ENCODE measurements at places on chromosomes 2 and 18.
A peak's percentile ranks its signal among the peaks of the same experiment; 100 is the strongest.

DNA sequence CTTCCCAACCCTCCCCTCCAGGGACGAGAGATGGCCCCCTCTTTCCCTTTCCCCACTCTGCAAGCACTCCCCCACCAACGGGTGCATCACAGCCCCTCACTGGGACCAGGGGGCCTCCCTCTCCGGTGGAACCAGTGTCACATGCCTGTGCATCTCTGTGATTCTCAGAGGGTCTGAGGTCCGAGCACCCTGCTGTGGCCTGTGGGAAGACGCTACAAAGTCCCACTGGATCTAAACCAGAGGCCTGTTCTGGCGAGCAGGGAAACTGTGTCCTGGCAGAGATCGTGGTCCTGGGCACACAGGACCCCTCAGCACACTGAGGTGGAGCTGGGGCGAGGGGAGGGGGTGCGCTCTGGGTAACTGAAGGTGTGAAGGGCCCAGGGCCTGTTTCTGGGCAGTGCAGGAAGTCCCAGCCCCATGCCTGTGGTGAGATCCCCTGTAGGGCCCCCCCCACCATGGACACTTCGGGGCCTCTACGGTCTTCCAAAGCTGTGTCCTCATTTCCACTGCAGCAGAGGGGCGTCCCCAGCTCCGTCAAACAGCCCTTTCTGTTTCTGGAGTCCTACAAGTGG lies 8.0 kb downstream of the SNORC start:
- DNase-seq: no peak

- DNase-seq: no peak
These were observed 270.0 kb upstream of the PXDN start for GRCh38 chr2:2014251-2014771.

DNA sequence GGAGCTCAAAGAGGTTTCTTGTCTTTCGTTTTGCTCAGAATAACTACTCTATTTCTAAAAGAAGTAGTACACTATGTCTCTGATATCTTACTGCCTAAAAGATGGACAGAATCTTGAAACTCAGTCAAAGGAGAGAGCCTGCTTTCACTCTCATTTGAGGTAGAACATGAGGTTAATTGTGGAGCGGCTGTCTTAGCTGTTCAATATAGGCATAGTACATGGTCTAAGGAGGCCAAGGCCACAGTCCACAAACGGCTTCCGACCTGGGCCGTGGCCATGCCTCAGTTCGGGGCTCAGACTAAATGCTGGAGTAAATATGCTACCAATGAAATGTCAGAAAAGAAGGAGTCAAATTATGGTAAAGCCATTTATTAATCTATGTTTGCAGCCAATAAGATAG lies 185.8 kb upstream of the ACAA2 start:
- no peak for DNase-seq

GRCh38 chr2:120769787-120770120 lies 34.1 kb downstream of the GLI2 start:
- no peak for DNase-seq

DNA sequence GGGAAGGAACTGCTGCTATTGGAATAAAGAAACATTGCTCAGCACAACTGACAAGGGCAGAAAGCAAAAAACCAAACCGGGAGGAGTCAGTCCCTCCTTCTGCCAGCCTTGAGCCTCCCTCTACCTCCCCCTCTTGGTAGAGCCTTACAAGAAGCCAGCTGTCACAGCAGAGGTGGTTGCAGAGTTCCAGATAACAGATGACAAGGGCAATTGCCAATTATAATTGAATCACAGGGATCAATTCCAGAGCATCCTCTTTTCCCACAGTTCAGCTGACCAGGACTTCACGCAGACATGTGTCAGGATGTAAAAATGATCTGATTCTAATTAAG lies 548.2 kb upstream of the LRRTM1 start:
- DNase-seq: peak; percentile 33

DNA sequence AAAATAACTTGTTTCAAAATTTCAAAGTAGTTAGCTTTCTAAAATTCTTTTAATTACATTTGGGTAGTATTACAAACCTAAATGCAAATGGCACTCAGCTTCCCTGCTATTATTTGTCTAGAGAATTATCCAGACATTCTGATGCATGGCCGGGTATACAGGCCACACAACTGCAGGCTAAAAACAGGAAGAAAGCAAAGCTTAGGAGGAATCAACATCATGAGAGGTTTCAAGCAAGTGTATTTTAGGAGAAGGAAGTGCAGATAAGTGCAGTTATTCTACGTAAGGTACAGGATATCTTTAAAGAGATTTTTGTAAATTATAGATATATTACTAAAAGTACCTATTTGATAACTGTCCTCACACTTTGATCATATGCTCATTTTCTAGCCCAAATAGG lies 46.8 kb upstream of the RNU4ATAC start:
- DNase-seq: no peak

DNA sequence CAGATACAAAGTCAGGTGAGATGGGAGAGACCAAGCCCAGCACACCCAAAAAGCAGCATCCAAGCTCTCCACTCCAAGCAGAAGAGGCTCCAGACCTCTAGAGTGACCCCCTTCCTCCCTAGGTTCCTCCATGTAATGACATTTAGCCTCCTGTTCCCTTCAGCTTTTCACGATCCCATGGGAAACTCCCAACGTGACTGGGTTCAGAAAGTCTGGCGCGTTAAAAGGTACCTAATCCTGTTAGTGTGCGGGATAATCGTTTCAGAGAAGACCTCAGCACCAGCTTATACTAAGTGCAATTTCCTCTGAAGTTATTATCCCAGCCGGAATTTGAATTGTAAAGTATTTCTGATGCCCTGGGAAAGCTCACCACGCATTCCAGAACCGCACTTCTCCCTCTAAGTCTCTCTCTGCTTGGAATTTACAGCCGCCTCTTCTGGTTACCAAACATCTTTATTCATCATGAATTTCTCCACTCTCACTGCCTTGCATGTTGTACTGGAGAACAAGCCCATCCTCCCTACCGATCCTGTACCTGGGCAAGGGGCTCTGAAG lies 46.9 kb downstream of the CCBE1 start:
- no peak for DNase-seq

- no peak for DNase-seq
These were observed 56.7 kb downstream of the NEMP2 start for GRCh38 chr2:190477661-190478454.

DNA sequence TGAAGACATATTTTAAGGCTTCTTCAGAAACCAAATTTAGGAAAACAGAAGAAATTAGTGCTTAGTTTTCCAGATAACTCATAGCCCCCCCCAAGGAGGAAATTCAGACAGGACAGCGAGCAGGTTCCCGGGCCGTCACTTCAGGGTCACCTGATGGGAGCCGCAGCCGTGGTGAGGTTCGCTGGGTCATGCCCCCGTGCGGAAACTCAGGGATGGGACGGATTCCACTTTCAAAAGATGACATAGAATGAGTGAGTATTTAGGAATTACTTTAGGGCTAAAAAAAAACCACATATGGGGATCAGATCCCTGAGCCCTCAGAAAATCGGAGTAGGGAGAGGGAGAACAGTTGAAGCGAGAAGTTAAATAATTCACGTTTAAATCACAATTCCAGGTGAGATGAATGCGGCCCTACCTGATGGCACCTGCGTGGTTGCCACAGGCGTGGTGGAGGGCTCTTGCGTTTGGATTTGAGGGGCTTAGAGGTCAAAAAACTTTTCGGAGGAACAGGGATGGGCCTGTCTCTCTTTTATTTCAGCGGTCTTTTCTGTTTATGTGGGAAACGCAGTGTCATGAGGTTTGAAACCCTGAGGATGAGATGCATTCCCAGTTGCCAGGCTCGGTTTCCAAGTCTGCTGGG lies 114.4 kb downstream of the NFATC1 start:
- no peak for DNase-seq

DNA sequence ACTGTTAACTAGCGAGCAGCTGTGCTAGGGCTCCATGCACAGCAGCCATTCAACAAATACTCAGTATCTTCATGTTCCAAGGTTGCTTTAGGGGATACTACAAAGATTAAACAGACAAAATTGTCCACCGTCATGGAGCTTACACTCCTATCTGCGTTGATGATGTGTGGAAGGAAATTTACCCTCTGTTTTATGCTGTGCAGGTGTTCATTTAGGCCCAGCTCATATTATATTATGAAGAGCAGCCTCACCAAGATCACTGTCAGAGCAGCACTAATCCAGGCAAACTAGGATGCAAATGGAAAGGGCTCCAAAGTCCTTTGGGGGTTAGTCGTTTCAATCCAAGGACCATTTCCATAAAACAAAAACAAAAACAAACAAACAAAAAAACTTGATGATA lies 13.4 kb upstream of the WIPF1 start:
- DNase-seq: no peak

- no peak for DNase-seq
These were observed 55.2 kb upstream of the MAPRE2 start for GRCh38 chr18:34985963-34986362.

DNA sequence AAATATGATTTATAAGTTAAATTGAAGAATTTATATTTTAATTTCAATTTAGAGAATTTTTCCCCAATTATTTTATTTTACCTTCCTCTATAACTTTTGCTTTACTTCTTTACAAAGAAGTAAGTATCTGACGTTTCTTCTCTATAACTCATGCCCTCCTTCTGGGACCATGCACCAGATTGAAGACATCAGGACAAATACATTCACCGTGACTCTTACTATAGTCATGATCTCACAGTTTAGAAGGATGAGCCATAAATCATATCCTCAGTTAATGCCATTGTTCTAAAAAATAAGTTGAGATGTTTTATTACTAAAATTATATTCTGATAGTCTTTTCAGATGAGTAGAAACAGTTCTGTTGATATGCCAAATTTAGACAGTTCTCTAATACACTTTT lies 279.3 kb downstream of the TMX3 start:
- DNase-seq: no peak
